ENCODE measurements at places on chromosomes 13 and 19.

DNA sequence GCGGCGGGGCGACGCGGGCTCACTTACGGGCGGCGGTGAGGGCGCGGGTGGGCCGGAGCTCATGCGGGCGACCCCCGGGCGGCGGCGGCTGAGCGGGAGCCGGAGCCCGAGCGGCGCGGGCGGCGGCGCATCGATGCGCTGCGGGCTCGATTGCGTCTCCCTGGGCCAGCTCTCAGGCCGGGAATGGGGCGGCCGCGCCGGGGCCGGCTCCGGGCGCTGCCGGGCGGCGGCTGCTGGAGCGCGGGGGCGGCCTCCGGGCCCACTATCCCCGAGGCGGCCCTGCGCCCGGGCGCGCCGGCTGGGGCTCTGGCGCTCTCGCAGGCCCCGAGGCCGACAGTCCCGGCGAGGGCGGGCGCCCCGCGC, 1.4 kb upstream of the TSHZ3 start:
- no peak for DNase-seq

- no peak for DNase-seq
Observed at GRCh38 chr19:4347521-4347920, 4.2 kb downstream of the MPND start.

DNA sequence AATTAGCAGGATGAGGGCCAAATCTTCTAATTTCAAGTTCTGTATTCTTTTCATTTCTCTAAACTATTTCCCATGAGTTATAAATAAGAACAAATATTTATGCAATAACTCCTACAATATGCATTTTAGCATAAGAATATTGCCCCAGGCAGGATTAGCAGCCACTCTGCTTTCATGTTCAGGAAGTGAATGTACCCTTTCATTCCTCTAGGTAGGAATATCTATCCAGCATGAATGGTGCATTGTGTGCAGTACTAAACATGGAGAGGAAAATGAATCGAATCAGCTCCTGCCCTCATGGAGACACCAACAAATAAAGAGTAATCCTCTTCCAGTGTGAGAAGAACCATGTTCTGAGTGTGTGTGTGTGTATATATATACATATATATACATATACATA, 41.0 kb downstream of the LHFPL6 start:
- no peak for DNase-seq

DNA sequence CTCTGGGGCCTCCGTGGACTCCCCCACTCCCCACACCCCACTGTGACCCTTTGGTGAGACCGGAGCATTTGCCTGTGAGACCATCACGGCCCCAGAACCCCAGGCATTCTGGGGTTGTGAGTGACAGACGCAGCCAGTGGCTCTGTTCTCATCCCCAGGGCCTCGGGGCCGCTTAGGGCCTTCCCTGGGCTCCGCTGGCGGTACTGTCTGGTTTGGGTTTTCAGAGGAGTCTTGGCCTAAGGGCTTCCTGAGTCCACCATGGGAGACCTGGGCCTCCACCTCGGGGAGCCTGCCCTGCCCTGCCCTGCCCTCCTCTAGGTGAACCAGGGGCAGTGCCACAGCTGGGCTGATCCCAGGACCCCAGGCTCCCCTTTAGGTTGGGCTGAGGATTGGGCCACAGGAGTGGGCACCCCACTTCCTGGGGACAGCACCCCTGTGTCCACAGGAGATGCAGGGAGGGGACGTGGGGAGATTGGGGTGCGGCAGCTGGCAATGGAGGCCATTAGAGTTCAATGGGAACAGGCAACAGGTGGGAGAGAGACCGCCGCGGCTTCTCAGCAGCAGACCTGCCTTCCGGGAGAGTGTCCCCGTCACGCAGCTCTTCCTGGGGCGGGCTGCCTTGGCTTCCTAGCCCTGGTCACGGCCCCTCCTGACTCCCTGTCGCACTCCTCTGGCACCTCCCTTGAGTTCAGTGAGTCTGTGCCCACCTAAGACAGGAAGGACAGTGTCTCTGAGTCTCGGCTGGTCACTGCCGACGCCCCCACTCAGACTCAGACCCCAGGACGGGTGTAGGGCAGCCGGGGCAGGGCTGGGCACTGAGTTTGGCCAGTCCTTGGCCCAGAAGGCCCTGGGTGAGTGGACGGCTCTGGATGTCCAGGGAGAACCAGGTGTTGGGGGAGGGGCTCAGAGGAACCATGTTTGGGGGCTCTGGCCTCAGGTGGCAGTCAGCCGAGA, 164.1 kb downstream of the KDM4B start:
- no peak for DNase-seq

DNA sequence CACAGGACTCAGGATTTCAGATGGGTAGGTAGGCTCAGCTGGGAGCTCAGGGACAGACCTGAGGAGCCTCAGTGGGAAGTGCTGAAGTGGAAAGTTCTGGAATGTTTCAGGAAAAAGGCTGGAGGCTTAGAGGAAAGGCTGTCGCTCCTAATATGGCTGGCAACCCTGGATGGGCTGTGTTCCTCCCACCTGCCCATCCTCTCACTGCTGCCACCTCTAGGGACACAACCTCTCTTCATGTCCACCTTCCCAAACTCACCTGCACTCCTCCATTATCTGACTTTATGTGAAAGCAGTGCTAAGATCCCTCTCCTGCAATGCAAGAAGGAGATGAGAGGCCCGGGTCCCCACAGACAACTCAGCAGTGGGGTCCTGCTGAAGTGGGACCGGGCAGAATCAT, 5.8 kb upstream of the CEACAM21 start:
- DNase-seq, result no peak

- DNase-seq, result no peak
Observed at GRCh38 chr13:99322297-99323103, 15.3 kb upstream of the GPR183 start.

- DNase-seq, result no peak
Observed at GRCh38 chr19:13150931-13151604, 857 bp downstream of the IER2 start.

DNA sequence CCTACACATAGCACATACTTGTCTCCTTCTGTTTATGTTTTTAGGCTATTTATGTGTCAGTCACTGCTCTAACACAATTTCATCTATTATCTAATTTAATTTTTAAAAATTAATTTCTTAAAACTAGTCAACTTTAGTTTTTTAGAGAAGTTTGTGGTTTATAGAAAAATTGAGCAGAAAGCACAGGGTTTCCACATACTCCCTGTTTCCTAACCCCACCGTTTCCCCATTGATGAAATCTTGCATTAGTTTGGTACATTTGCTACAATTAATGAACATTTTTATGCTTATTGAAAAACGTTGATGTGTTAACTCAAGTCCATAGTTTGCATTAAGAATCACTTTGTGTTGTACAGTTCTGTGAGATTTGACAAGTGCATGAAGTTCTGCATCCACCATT, 53.5 kb downstream of the TNFSF13B start:
- DNase-seq, result no peak

DNA sequence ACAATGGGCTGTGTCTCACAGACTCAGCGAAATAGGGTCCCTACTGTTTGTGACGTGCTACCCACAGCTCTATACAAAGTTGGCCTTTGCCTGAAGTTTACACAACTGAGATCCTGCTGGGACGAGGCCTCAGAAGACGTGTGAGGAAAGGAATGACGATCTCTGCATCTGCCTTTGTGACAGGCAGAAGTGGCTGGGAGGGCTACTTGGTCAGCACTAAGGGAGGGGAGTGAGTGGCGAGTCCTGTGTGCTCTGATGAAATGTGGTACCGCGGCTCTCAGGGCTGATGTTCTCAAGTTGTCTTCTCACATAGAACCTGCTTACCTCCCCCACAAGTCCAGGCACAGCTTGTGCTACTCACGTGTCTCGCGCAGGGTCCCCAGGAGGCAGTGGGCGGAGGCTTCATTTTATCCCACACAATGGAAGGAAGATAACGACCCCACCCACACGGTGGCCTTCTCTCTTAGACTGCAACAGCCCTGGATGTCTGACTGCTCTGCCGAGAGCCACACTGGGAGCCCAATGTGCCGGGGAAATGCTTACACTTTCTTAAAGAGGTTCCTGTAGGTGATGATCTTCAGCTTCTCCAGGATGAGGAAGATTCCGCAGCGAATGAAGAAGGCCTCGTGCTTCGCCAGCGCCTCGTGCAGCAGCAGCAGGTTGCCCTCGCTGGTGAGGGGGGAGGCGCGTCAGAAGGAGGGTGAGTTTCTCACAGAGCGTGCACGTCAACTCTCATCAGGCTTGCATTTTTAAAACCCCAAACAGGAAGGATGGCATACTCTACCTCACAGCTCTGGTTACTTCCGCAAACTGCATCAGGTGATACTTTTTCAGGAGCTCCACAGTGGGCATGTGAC, 21.2 kb downstream of the PROZ start:
- DNase-seq, result no peak

DNA sequence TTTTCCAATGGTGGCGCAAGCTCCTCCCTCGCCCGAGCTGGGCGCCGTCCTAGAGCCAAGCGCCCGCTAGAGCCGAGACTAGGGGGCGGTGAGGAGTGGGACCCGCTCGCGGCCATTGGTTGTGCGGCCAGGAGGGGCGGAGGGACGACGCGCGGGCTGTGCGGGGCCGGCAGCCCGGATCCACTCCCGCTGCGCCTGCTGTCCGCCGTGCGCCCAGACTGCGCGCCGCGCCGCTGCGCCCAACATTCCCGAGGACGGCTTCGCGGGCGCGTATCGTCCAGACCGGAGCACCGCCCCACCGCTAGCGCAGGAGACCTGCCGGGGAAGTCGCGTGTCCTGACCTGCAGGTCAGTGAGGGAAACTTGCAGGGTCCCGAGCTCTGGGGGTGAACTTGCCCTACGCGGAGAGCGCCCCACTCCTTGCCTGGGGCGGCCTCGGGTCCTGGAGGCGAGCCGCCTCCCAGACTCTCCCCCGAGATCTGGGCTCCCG, at the start of gene SERTM1:
Gene SERTM1, plus strand, starts transcription at position 183 of the 489 bp plus-strand sequence. CDS start 21,059 bp downstream, outside the sequence.
- DNase-seq, result no peak

DNA sequence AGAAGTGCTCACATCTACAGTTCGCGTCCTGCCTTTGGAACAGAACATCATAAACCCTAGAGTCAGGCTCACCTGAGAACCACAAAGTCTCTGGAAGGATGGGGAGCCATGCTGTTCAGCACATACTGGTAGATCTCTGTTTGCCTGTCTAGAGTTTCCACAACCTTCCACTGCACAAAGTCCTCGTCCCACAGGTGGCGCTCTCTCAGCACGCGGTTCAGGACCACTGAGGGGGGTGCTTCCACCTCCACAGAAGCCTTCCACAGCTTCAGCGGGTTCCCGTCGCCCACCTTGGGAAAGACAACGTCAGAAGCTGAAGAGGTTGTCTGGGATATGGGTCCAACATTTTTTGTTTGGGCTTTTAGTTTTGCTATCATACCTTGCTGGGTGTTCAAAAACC, 93.6 kb downstream of the KL start:
- DNase-seq, result no peak

DNA sequence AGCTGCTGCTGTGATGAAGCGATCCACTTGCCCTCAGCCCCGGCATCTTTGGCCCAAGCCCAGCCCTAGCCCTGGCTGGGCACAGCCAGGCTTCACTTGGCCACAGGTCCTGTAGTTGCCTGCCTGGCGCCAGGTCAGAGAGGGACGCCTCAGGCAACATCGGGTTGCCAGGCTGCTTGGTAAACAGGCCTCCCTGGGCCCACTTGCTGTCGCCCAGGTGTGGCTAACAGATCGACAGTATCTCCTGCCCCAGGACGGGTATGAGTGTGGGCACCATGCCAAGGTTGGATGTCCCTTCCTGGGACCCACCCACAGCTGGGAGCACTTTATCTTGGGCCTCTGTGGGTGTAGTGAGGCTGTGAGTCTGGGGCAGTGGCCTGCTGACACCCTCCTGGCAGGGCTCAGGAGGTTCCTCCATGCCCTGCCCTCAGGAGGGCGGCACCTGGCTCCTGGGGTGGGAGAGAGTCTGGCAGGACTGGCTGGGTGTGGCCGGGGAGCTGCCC, 27.8 kb downstream of the CARM1 start:
- no peak for DNase-seq

DNA sequence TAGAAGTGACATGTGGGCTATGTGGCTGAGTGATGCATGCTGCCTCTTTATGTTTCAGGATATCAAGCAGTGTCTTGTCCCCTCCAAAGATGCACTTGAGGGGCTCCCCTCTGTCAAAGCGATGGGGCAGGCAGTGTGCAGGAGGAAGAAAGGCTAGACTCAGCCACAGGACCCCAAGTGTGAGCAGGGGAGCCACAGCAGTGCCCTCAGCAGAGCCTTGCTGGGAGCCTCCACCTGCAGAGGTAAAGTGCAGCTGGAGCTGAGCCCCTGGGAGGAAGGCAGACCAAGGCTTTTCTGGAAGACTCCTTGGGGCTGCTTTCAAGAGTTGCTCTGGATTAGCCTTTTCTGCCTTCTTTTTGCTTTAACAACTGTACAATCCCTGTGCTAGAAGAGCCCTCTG, 247.3 kb downstream of the DLEU7 start:
- DNase-seq, result no peak

GRCh38 chr13:99386911-99387788, 80.0 kb upstream of the GPR183 start:
- peak; percentile 78 for DNase-seq

DNA sequence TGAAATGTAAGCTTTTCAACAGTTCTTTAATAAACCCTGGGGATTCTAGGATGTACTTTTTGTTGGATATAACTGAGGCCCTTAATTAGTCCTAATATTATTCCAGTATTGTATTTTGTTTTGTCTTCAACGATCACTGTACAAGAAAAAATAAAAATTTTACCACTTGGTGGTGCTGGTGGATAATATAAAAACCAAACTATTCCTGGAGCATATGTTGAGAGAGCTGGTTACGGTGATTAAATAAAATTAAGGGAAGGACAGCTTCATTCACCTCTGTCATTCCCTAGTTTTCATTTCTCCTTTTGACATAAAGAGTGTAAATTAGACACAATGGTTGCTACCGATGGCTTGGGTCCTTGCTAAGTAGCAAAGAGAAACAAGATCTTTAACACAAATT, 598.6 kb upstream of the PCDH20 start:
- no peak for DNase-seq

DNA sequence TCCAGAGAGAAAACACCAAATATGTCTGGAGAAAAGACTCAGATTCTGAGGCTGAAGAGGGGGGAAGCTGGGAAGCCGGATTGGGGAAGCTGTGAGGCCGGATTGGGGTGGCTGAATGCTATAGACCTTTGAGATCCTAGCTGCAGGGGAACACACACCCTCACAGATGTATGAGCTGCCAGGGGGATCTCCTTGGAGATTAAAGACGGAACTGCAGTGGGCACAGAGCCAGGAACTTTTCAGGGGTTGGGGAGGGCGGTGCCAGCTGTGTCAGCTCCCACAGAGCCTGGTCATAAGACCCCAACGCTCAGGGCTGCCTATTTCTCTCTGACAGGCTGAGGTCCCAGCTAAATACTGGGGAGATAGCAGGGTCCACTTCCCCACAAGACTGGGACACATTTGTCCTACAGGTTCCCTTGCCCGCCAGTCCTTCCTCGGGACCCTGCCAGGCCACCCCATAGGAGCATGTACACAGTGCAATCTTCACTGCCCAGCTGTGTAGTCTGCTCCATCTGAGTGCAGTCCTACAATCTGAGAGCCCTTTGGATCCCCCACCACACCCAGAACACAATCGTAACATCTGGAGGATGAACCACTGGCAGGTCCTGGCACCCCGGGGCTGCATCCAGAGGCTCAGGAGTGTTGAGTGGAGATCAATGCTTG, 1893.9 kb downstream of the PCDH9 start:
- no peak for DNase-seq

Measured in stimulated activated CD8-positive, alpha-beta memory T cell treated with anti-CD3 and anti-CD28 coated beads, Interleukin-4, amount 100 ng/mL, for 1 hour (primary cell).